ENCODE measurements at places on chromosomes 16 and 17. TPM values are rescaled to one million over a fixed set of nuclear protein-coding genes. Genes with fewer than 3 reads are reported as not detected.

DNA sequence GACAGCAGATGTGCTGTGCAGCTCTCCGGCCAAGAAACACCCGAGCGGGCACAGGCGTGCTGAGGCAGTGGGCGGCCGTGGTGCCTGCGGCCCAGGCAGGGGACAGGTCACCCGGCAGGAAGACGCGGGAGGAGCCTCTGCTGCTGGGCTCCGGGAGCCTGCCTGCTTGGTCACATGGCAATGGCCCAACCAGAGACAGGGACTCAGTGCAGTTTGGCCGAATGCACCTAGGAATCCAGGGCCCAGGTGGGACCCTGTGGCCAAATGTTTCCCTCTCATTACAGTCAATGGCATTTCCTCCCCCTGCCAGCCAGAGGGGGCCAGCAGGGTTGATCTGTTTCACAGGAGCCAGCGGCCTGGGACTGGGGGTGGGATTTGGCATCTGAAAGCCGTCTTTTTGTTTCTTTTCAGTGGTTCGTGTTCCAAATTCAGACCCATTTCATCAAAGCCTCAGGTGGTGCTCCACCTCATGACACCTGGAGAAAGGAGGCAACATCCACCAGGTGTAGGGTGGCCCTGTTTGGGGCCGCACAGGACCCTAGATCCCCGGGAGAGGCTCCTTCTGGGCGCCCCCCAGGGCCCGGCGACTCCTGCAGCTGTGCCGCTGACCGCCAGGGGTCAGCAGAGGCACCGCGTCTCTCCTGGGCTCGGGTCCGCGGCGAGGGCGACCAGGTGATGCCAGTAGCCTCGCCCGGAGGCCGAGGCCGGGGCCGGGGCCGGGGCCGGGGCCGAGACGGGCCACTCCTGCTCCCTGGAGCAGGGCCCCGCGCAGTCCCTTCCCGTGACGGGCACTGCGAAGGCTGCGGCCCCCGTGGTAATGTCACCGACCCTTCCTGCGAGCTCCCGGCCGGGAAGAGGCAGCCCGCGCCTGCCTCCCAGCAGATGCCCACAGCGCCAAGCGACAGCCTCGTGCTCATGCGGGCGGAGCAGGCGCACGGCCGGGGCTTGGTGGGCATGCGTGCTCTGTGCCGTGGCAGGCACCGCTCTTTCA, 118.5 kb downstream of the C16orf78 start:
- DNase-seq: no peak

DNA sequence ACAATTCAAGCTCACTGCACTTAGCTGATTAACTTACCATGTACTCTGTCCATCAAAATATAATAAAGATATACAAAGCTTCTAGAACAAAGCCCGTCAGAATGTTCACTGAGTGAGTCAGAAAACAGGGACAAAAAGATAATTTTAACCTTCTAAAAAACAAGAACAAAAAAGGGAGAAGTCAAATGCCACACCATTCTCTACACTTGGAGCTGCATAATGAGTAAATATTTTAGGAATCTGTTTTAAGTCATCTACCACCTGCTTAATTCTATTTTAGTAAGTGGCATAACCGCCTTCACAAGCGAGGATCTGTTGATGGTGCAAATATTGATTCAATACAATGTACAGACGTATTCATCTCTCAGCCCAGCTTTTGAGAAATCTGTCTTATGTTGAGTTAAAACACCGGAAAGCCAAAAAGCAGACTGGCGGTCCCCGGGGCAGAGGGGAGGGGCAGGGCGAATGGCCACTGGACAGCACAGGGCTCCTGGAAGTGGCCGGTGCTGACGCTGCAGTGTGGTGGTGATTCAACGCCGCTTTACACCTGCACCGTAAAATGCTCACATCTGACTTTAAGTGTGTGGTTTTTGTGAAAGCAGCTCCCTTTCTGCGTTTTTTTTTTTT, 20.1 kb downstream of the RAB40B start:
- no peak for DNase-seq

DNA sequence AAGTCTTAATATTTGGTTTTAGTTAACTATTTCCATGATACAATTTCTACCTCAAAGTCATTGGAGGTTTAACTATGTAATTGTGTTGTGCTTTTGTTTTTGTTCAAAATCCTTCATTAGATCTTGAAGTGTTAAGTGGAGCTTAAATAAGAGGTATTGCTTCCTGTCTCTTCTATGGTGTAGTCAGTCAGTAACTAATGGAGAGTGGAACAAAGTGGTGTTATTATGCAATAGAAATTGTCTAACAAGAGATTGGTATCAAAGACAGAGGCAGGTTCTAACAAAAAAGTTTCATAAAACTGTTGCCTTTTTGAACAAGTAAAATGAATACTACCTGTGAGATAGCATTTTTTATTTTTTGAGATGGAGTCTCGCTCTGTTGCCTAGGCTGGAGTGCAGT, 45.2 kb downstream of the GRB7 start:
- DNase-seq: no peak

GRCh38 chr16:48106446-48106845, 49.3 kb downstream of the ABCC12 start:
- no peak for DNase-seq

The KRT25 gene
- total RNA-seq: not detected

GRCh38 chr17:36089888-36090836, at the start of gene CCL3:
Gene CCL3, minus strand, starts transcription at chr17:36090143. Its CDS starts 85 bp downstream, at chr17:36090058.
- no peak for DNase-seq

DNA sequence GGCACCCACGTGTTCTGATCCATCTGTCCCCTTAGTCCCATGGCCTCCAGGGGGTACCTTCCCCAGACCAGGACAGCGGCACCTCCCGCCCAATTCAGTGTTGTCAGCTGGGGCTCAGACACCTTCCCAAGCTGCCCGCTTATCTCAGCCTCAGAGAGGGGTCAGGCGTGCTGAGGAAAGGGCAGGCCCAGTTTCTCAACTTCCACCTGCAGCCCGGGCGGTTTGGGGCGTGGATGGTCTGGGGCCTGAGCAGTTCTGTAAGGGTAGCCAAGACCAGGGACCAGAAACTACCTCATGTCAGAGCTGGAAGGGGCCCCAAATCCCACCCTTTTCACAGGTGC, 5.1 kb downstream of the PLCD3 start:
- no peak for DNase-seq

Measured in osteocyte (in vitro differentiated cells).